Lower lobe of right lung (tissue), 2 donors: ENCODE measurements at places on chromosomes 11 and 22. TPM values are rescaled to one million over a fixed set of nuclear protein-coding genes. Genes with fewer than 3 reads are reported as not detected.

GRCh38 chr22:46617986-46618647 is 2.1 kb upstream of the GRAMD4 start:
- no peaks in the 10 kb centered on the region for H3K27me3 ChIP-seq
- no peaks in the 10 kb centered on the region for H3K36me3 ChIP-seq
- H3K27ac ChIP-seq = no peak overlapping the region
- DNase-seq = no peak
- peaks cover 42% of the 10 kb centered on the region for H3K4me1 ChIP-seq

The MAFF gene
- 41.3 TPM for total RNA-seq

GRCh38 chr11:23079382-23079813 is 219.1 kb upstream of the CCDC179 start:
- no peaks in the 10 kb centered on the region for H3K4me1 ChIP-seq
- no peaks in the 10 kb centered on the region for H3K27me3 ChIP-seq

DNA sequence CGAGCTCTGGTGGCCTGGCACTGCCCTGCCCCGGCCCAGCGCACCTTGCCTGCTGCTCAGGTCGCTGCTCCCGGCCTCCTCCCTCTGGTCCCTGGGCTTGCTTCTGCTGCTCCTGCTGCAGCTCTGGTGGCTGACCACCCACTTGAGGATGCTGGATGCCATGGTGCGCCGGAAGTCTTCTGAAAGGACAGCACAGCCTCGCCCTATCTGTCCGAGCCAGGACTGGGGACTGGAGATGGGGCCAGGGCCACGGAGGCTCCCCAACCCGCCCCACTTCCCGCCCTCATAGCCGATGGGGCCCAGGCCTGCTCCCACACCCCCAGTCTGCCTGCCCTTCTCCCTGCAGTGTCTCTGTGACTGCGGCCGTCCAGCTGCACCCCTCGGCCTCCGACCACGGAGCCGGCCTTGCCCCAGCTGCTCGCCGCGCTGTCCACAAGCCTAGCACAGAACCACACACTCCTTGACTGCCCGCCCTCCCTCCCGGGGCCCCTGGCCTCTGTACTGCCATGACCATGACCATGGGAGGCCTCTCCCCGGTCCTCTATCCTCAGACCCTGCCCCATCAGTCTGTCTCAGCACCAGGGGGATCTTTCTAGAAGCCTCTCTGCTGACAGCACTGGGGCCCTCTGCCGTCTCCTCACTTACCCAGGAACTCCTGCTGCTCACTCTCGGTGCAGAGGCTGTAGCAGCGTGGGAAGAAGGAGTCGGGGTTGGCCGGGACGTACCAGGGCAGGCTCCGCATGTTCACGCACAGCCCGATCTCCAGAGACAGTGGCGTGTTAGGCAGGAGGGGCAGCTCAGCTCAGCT is 12.7 kb downstream of the TTLL8 start:
- H3K27me3 ChIP-seq = peaks cover 20% of the 10 kb centered on the region
- no peak overlapping the region for H3K27ac ChIP-seq
- H3K4me1 ChIP-seq = no peaks in the 10 kb centered on the region
- H3K36me3 ChIP-seq = no peaks in the 10 kb centered on the region

The PRODH gene
- total RNA-seq = 33.9 TPM

The OR52B4 gene
- not detected for total RNA-seq

DNA sequence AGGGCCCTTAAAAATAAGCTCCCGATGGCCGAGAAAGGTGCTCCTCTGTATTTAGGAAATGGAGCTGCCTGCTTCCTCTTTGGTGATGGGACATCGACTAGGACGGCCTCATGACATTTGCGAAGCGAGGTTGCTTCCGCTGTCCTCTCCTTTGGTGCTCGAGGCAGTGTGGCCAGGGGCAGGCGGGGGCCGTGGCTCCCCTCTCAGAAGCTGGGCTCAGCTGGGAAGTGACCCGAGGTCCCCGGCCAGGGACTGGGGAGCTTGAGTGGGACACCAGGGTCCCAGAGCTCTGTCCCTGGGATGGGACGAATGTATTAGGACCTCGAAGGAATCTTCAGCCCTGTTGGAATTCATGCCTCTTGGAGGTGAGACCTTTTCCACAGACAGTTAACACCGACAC is 151.1 kb downstream of the CTTN start:
- no peaks in the 10 kb centered on the region for H3K27me3 ChIP-seq
- no peaks in the 10 kb centered on the region for H3K4me1 ChIP-seq
- H3K27ac ChIP-seq = no peak overlapping the region
- H3K4me3 ChIP-seq = no peak overlapping the region
- DNase-seq = no peak
- no peaks in the 10 kb centered on the region for H3K36me3 ChIP-seq

- H3K27me3 ChIP-seq = no peaks in the 10 kb centered on the region
- DNase-seq = no peak
- H3K27ac ChIP-seq = no peak overlapping the region
- H3K4me3 ChIP-seq = no peak overlapping the region
- peaks cover 82% of the 10 kb centered on the region for H3K4me1 ChIP-seq
- no peaks in the 10 kb centered on the region for H3K36me3 ChIP-seq
These were observed 6.9 kb downstream of the KMT5B start for GRCh38 chr11:68206211-68206610.

DNA sequence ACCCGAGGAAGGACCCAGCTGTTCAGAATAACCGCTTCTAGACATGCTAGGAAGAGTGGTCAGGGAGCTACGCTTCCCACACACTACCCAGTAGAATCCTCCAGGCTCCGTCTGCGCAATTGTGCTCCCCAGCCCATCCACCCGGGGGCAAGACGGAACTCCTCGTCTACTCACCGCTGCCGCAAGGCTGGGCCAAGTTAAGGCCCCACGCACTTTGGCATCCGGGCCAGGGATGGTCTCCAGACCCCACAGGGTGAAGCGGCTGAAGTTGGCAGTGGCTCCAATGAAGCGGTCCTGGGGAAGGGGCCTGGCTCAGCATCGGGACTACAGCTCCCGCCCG is 757 bp downstream of the RNASEH2C start:
- peaks cover 23% of the 10 kb centered on the region for H3K4me1 ChIP-seq
- H3K27ac ChIP-seq = peak overlapping the region; percentile 79
- H3K27me3 ChIP-seq = no peaks in the 10 kb centered on the region
- H3K4me3 ChIP-seq = peak overlapping the region; percentile 74

The IFITM10 gene
- total RNA-seq = 9.2 TPM

- no peak overlapping the region for H3K27ac ChIP-seq
- no peaks in the 10 kb centered on the region for H3K4me1 ChIP-seq
- no peak for DNase-seq
- no peak overlapping the region for H3K4me3 ChIP-seq
These were observed 469.7 kb downstream of the TBC1D22A start for GRCh38 chr22:47232197-47232596.

The CCDC116 gene
- total RNA-seq = 0.41 TPM
